GM03348 (cell line): ENCODE measurements at places on chromosomes 16 and 17.

- peak; percentile 86 for DNase-seq
Measured at GRCh38 chr17:49926886-49927285, 42.1 kb upstream of the DLX4 start.

GRCh38 chr17:81428948-81429774 is 33.9 kb downstream of the BAHCC1 start:
- DNase-seq: peak; percentile 92

GRCh38 chr16:2455081-2455845 is 4.6 kb upstream of the TEDC2 start:
- no peak for DNase-seq

DNA sequence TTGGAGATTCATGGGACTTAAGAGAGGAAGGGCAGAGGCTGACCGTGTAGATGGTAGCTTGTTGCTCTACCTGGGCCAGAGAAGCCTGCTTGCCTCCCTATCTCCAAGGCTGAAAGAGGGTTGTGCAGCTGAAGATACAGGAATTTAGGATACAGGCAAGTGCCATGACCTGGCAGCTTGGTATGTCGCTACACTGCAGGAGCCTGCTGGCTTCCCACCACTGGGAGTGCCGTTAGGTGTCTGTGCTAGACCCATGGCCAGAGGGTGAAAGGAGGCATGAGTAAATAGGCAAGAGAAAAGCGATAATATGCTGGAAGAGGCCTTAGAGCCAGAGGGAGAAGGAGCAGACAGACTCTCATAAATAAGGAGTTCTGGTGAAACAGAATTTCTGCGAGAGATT is 10.6 kb downstream of the NAA60 start:
- no peak for DNase-seq

- DNase-seq: peak; percentile 97
Measured at GRCh38 chr17:45061606-45062205, 589 bp downstream of the NMT1 start.

- no peak for DNase-seq
Measured at GRCh38 chr17:79865351-79866210, 26.3 kb upstream of the CBX4 start.

GRCh38 chr17:81869221-81870130 is 1.7 kb downstream of the ARHGDIA start:
- DNase-seq: peak; percentile 61

GRCh38 chr16:21701271-21701670 is 37.5 kb downstream of the OTOA start:
- no peak for DNase-seq

GRCh38 chr16:72987480-72987901 is 60.4 kb downstream of the ZFHX3 start:
- no peak for DNase-seq

GRCh38 chr17:81966343-81967243 is 5.6 kb upstream of the NOTUM start:
- no peak for DNase-seq

GRCh38 chr17:28331891-28332420 is 3.3 kb downstream of the IFT20 start:
- DNase-seq: no peak

- no peak for DNase-seq
Measured at GRCh38 chr16:27318392-27319256, 4.8 kb downstream of the IL4R start.

DNA sequence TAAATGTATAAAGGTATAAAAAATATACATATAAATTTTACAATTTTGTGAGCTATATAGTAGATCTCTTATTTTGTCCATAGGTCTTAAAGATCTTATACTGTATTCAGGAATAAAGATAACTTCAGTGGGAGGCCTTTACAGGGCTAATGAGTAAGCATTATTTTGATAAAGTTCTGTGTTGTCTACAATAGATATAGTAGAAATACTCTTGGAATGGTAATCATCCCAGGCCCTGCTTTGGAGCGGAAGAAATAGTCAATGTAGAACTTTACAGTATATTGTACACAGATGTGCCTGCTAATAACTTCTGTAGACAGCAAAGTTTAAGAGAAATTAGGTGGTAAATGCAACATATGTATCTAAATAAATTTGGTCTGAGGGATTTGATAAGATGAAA is 42.6 kb downstream of the TENT4B start:
- no peak for DNase-seq

DNA sequence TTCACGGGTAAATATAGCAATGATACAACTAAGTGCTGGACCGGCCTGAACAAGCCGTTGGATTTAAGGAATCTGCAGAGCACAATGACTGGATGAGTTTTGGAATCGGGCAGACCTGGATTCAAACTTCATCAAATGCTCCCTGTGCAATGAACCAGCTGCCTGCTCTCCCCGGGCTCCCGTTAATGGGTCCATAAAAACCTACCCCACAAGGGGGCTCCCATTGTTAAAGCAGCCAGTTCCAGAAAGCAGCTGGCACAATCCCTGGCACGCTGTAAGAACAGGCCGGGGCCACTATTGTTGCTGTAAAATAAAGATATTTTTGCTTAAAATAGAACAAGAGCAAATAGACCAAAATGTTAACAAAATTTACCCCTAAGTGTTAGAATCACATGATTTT is 131.9 kb downstream of the C16orf95 start:
- no peak for DNase-seq

DNA sequence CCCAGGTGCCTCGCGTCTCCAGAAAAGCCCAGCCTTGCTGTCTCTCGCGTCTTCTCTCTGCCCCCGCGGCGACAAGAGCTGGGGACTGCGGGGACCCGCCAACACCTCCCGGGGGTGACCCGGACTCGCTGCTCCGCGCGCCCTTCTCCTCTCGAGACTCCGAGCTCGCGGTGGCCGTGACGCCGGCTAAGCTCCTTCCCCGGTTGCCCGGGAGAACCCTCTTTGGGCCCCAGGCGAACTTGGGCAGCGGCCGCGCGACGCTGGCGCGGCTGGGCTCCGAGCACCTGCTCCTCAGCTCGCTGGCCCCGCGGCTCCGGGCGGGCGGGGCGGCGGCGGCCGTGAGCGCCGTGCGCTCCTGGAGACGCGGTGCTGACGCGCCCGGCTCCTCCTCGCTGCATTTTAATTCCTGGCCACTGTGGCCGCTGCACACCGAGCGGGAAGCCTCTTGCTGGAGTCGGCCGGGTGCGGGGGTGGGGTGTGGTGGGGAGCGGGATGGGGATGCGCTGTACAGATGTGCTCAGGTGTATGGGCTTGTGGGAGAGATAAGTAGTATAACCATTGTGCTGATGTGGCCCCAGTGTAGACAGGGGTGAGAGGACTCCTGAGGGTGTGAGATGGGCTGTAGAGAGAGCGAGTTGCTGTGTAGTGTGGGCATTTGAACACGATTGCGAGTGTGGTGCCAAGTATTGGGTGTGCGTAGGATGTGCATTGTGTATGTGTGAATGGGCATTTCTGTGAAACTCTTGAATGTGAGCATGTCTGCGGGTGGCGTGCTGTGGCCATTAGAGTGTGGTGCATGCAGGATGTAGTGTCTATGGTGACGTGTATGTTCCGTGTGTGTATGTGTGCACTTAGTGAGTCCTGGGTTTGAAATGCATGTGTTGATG is at the start of gene ASIC2:
Gene ASIC2, minus strand, starts transcription at position 315 of the 887 bp plus-strand sequence.
- peak; percentile 11 for DNase-seq

DNA sequence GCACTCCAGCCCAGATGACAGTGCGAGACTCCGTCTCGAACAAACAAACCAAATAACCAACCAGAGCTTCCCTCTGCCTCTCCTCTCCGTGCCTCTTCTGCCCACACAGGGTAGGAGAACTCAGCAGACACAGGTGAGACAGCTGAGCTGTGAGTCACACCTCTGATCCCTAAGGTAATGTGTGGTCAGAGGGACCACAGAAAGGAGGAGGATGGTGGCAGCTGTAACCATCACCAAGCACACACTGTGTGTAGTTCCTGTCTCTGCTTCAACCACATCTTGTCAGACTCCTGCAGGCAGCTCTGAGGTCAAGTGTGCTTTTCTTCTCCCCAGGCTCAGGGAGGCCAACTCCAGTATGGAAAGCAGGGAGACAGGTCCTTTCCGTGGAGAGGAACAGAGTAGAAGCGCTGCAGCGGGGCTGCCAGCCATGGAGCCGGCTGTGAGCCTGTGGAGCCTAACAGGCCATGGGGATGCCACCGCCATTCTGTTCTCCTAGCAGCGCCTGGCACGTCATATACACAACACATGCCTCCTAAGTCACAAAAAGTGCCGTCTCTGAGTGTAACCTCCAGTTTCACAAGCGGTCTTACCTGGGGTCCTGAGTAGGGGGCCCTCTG is 7.1 kb downstream of the NUDT16L1 start:
- DNase-seq: no peak

- no peak for DNase-seq
Measured at GRCh38 chr16:83888672-83889044, 10.3 kb upstream of the MLYCD start.

DNA sequence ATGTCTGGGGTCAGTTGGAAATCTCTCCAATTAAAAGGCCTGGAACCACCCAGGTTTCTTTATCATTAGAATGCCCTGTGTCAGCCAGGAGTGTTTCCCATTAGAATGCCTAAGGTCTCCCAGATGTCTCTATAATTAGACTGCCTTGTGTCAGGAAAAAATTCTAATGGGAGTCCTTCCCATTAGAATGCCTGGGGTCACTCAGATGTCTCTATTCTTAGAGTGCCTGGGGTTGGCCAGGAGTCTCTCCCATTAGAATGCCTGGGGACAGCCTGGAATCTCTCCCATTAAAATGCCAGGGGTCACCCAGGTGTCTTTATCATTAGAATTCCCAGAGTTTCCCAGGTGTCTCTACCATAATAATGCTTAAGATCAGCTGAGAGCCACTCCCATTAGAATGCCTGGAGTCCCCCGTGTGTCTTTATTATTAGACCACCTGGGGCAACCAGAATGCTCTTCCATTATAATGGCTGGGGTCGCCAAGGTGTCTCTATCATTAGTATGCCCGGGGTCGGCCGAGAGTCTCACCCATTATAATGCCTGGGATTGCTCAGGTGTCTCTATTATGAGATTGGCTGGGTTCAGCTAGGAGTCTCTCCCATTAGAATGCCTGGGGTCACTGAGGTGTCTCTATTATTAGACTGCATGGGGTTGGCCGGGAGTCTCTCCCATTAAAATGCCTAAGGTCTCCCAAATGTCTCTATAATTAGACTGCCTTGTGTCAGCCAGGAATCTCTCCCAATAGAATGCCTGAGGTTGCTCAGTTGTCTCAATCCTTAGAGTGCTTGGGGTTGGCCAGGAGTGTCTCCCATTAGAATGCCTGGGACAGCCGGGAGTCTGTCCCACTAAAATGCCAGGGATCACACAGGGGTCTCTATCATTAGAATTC is 2254.6 kb downstream of the TP53TG3F start:
- no peak for DNase-seq

- DNase-seq: peak; percentile 72
Measured at GRCh38 chr17:56833057-56833808, 487 bp downstream of the C17orf67 start.

- DNase-seq: no peak
Measured at GRCh38 chr16:75460446-75460845, 4.0 kb downstream of the TMEM170A start.

DNA sequence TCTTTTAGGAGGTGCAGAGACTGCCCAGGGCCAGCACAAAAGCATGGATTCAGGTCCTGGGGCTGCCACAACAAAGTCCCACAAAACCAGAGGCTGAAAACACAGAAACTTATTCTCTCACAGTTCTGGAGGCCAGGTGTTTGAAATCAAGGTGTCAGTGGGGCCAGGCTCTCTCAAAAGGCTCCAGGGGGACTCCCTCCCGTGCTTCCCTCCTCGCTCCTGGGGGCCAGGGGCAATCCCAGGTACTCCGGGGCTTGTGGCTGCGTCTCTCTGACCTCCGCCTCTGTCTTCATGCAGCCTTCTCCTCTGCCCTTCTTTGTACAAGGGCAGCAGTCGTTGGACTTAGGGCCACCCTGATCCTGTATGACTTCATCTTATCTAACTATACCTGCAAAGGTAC is 8.3 kb upstream of the RBFOX3 start:
- DNase-seq: no peak

DNA sequence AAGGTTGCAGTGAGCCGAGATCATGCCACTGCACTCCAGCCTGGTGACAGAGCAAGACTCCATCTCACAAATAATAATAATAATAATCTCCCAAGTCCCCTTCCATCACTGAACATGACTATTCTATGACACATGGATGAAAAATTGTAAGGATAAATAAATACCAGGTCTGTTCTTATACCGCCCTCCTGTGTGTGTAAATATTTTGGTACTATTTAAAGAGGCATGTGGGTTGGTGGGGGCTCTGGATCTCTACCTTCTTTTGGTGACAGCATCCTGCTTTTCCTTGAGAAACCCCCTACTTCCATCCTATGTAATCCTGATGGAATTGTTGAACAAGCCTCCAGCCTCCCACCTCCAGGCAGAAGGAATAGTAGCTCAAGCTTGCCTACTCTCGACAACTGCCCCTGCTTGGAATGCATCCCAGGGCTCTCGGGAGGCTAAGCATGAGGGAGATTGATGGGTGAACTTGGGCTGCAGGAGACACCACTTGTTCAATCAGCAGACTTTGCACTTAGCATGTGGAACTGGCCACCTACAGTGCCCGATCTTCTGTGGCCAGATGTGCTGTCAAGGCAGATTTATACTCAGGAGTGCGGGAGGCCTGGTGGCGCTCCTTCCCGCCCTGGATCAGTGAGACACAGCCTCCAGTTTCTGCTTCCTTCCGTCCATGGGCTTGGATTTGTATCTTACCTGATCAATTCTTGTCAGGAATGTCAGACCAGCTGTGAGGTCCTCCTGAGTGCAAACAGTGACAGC is 287.4 kb downstream of the SLC39A11 start:
- DNase-seq: no peak

GRCh38 chr16:86748652-86749051 is 170.3 kb downstream of the FOXL1 start:
- no peak for DNase-seq

DNA sequence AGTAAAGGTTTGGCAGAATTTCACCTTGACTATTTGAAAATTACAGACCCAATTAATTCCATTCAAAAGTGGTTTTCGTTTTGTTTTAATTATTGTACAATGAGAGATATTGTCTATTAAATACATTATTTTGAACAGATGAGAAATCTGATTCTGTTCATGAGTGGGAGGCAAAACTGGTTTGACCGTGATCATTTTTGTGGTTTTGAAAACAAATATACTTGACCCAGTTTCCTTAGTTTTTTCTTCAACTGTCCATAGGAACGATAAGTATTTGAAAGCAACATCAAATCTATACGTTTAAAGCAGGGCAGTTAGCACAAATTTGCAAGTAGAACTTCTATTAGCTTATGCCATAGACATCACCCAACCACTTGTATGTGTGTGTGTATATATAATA is 72.6 kb downstream of the CDK12 start:
- DNase-seq: no peak

- DNase-seq: no peak
Measured at GRCh38 chr17:68973098-68973846, 18.1 kb upstream of the ABCA8 start.

DNA sequence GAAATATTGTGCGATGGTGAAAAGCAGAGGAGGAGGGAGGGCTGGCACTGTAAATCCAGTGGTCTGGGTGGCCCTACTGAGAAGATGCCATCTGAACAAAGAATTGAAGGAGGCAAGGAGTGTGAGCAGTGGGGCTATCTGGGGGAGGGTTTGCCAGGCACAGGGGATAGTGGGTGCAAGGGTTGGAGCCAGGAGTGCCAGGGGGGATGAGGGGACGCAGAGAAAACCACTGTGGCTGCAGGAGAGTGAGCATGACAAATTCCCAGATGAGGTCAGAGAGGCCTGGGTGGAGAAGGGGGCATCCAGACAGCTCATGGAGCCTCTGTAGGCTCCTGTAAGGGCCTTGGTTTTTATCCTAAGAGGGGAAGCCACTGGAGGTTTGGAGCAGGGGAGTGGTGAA is 4.8 kb downstream of the XYLT2 start:
- no peak for DNase-seq
